ENCODE measurements at places on chromosomes 1 and 21.
A peak's percentile ranks its signal among the peaks of the same experiment; 100 is the strongest.

DNA sequence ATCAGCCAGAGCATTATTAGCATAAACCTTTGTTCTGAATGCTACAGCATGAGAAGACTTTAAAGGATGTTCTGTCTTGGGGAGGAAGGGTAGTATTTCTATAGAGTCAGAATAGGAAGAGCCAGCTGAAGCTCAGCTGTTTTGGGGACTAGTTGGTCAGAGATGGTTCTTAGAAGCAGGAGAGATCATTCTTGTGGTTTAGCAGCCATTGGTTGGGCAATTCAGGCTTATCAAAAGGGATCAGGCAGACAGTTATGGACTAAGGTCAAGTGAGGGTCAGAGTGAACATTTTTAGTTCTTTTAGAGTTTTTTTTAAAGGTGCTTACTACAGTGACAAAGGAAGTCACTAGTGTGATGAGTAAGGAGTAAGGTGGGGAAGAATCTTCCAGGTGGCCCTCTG, 245.5 kb downstream of the RPS6KC1 start:
- no peak for DNase-seq

- no peak for DNase-seq
Observed at GRCh38 chr1:85245456-85245855, 14.0 kb downstream of the C1orf52 start.

DNA sequence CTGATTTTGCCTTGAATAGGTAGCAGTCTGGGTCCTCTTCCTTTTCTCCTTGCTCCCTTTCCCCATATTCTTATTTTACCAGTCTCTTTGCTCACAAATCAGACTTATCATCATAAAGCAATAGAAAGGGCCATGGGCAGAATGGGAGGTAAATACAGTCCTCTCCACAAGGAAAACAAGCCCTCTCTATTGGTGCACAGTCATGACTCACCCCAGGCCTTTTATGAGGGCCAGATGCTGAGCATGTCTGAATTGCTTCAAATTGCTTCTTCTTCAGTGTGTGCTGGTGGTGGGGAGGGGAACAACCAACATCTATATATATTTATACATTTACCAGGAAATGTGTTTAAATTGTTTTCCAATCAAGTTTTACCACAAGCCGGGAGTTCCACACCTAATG, 75.2 kb downstream of the GFI1 start:
- no peak for DNase-seq

- no peak for DNase-seq
Observed at GRCh38 chr1:11365744-11366387, 92.9 kb downstream of the UBIAD1 start.

DNA sequence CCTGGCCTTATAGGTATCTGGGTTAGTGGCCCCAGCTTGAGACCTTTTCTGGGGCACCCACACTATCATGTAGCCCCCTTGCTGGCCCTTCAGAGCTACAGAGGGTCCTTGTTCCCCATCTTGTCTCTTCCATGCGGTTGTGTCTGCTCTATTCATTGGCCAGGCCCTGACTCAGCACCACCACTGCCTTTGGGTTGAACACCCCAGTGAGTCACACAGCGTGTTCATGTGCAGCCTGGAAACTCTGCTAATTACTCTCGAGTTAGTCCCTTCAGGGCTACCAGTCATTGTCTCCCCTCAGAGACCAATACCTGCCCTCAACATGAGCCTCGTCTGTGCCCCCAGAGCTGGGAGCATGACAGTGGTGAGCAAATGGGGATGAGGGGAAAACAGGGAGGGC, 28.2 kb upstream of the IKBKE start:
- no peak for DNase-seq

DNA sequence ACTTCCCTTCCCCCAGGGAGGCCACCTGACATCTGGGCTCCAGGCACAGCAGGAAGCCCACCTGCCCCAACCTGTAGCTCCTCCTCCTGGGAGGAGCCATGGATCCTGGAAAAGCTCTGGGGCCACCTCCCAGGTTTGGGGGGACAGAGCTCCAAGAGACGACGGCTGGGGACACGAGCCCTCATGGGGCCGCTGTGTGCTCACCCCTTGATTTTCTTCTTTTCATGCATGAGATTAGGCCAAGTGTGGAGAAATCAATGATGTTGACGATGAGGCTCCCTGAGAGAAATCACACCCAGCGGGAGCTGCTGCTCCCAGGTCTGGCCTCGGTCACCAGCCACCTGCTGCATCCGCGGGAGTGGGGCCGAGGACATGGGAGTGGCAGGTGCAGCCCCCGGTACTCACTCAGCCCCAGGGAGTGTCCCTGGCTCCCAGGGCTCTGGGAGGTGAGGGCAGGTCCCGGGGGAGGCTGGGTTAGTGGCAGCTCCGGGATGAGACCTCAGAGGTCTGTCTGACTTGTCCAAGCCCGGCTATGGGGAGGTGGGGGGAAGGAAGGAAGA, 8.7 kb downstream of the TNFRSF14 start:
- no peak for DNase-seq

DNA sequence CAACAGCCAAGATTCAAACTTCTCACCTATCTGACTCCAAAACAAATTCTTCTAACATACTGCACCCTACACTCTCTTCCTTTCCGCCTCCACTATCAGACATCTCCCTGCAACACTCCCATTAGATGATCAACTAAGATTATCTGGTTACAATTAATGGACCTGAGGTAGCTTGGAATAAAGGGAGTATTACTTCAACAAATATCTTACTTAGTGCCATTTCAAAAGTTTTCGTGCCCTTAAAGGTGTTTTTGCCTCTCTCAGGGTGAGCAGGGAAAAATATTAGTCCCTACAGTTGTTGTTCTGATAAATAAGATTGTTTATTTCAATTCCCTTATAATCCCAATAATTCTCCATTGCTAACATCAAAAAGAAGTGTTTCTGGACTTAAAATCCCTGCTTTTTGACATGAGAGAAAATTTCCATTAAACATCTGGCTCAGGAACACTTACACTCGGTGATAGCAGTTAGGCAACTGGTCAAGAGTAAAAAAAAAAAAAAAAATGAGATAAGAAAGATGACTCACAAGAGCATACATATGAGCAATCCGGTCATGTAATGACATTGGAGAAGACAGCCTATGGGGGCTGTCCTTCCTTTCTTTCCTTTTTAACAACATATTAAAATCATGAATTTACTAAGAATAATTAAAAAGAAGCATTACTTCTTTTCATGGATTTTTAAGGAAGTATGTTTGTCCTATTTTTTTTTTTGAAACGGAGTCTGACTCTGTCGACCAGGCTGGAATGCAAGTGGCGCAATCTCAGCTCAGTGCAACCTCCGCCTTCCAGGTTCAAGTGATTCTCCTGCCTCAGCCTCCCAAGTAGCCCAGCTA, 7.6 kb downstream of the RSBN1 start:
- DNase-seq: peak; percentile 80

GRCh38 chr1:150829751-150830150, 21.7 kb upstream of the CTSK start:
- no peak for DNase-seq

DNA sequence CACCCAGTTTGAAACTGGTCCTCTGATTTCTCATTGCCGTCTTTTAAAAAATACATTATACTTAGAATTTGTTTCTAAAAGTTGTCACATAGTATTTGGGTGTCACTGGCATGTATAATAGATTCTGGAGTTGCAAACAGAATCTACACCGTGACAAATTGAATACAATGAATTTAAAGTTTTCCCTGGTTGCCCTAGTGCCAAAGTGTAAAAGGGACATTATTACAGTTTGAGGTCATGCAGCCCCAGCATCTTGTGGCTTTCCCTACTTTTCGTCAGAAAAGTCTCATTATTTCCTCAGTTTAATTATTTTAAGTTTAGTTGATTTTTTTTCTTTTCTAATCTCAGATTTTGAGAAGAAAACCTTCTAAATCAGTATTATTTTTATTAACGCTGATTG, 155.9 kb downstream of the DISP1 start:
- DNase-seq: no peak

DNA sequence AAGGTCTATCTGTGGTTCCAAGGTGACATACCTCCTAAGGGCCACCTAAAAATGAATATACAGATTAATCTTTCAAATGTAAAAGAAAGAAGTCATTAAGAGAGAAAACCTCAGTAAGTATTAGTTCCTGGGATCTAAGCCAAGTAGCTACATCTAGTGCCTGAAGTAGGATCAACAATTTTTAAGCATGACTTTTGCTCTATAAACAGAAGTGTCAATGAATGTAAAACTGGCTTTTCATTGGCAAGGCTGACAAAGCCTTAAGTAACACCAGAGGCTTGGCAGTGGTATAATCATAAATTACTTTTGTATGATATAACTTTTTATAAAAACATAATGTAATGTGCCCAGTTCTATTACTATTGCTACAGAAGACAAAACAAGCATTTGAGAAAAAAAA, 12.2 kb upstream of the ACADM start:
- DNase-seq: no peak

DNA sequence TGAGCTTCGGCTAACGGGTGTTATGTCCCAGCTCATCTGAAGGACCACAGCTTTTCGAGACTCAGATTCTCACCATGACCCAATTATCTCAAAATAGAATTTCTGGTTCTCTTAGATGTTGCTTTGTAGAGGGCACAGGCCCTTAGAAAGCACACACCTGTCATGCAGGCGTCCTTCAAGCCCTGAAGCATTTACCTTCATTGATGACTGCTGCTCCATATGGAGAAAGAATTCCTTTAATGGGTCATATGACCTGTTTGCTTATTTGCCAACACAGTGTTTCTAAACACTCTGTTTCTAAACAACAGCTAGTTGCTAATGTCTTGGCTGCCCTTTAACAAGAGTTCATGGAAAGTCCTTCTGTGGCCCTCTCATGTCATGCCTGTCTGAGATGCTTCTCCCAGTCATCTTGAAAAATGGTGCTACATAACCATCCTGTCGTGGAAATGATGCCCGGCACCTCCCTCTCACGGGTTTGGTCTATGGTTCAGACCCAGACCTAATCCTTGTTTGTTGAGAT, 495.7 kb downstream of the KIF26B start:
- no peak for DNase-seq

GRCh38 chr1:215606564-215607168, 39.6 kb downstream of the KCTD3 start:
- peak; percentile 17 for DNase-seq

GRCh38 chr1:233912909-233913308, 8.4 kb downstream of the SLC35F3 start:
- no peak for DNase-seq

- DNase-seq: no peak
Observed at GRCh38 chr21:27268290-27268689, 301.4 kb upstream of the ADAMTS5 start.

GRCh38 chr1:64986903-64987871, 20.8 kb upstream of the JAK1 start:
- DNase-seq: no peak

GRCh38 chr1:51784997-51785421, 93.5 kb downstream of the NRDC start:
- DNase-seq: no peak

DNA sequence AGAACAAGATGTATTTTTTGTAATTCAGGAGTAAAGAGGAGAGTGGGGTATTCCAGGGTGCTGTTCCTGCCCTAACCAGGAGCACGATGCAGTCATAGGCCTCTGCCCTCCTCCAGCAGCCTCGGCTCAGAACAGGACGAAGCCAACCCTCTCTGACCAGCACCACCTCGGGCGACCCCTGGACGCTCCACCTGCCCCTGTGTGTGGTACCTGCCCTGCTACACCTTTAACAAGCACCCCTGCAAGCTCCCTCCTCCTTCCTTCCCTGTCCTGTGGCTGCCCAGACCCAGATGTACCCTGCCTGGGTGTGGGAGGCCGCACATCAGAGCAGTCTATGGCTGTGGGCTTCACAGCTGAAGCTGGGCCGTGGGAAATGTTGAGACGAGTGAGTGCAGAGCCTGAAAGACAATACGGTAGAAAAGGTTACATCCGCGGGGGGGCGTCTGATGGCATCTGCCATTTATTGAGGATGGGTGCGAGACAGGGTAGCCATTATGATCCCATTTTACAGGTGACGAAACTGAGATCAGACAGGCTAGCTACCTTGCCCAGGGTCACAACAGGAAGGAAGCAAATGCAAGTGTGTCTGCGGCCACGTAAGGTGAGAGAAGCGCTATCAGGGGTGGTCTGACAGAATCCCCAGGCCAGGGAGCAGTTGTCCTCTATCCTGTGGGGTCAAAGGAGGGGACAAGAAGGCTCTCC, 4.6 kb downstream of the ERG start:
- DNase-seq: no peak

- DNase-seq: peak; percentile 88
Observed at GRCh38 chr1:36369061-36369861, 16.5 kb downstream of the STK40 start.

- no peak for DNase-seq
Observed at GRCh38 chr1:48889082-48889481, 112.4 kb upstream of the BEND5 start.

DNA sequence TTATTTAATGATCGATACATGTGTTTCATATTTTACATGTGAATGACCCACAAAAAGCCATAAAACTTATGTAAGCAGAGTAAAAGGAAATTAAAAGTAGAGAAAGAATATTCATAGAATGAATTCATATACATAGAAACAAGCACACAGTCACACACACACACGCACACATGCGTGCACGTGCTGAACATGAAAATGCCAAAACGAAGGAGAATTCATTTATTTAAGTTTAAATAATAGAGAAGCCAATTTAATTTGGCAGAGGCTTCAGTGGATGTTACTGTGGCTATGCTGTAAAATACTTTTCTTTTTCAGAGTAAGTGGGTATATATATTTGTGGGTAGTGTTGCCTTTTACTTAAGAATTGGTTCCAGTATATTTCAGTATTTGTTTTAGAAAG, 145.0 kb upstream of the C21orf91 start:
- DNase-seq: no peak

GRCh38 chr1:160267284-160267991, 5.1 kb upstream of the DCAF8 start:
- DNase-seq: no peak

DNA sequence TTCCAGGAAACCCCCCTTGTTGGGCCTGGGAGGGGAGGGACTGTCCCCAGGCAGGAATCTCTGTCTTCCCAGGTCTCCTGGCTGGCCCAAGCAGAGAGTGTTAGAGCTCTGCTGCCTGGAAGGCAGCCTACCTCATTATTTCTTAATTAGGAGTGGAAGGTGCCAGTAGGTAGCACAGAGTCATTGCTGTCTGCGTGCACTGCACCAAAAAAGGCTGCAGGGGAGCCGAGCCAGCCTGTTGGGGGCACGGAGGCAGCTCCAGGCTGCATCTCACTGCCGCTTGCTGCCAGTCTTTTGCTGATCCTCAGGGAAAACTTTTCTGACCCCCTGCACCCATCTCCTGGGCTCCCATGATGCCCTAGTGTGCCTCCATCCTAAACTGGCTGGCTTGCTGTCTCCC, 58.1 kb downstream of the LRRN2 start:
- no peak for DNase-seq
